ENCODE measurements at places on chromosomes 6 and 20.

DNA sequence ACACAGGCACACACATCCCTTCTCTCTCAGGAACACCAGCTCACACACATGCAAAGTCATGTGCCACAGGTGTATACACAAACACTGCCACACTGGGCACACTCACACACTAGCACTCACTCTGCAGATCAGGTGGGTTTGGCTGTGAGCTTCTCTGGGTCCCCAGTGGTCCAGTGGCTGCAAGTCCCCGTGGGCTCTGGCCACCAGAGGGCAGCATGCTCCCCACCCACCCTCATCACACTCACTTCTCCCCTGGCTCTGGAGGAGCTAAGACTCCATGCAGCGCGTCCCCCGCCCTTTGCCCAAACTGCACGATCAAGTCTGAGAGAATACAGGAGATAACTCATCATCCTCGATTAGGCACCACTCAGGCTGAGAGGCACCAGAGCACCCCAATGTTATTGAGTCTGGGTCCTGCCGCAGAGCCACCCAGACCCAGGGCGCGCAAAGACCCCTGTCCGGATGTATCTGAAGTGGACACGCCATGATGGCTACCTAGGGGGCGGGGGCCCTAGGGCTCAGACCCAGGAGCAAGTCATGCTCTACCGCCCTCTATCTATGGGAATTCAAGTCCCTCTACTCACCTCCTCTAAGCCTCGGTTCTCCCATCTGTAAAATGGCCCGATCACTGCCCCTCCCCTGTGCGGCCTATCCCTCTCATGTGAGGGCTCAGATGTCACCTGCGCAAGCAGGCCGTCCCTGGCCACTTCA, 90.5 kb downstream of the GRM4 start:
- peak; percentile 11 for DNase-seq

- no peak for DNase-seq
These were observed 81.2 kb downstream of the SLC23A2 start for GRCh38 chr20:4920131-4920530.

GRCh38 chr6:133610227-133610840, 278.6 kb upstream of the TCF21 start:
- DNase-seq: no peak

- no peak for DNase-seq
These were observed 88.1 kb downstream of the PRSS35 start for GRCh38 chr6:83600459-83600858.

GRCh38 chr6:137973201-137973600, 106.1 kb downstream of the TNFAIP3 start:
- no peak for DNase-seq

GRCh38 chr6:80488190-80488589, 381.7 kb downstream of the BCKDHB start:
- no peak for DNase-seq

DNA sequence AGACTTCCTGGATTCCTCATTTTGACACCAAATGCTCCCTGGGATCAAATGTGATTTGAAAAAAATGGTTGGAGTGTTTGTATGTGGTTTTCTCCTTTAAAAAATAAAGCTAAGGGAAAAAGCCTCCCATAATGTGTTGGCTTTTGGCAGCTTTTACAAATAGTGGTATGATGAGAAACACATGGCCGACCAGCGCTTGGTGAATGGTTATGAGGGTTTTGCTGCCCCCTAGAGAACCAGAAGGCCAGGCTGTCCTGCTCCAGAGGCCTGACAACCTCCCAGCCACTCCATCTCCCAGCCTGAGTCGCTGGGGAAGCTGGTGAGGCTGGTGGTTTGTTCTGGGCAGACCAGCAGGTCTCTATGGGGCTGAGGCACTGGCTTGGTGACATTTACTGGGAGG, 69.3 kb downstream of the CLIC5 start:
- DNase-seq: peak; percentile 78

- DNase-seq: peak; percentile 50
These were observed 2.0 kb downstream of the DOK5 start for GRCh38 chr20:54477191-54477955.

- DNase-seq: no peak
These were observed 8.6 kb downstream of the MAP3K5 start for GRCh38 chr6:136783495-136784270.

DNA sequence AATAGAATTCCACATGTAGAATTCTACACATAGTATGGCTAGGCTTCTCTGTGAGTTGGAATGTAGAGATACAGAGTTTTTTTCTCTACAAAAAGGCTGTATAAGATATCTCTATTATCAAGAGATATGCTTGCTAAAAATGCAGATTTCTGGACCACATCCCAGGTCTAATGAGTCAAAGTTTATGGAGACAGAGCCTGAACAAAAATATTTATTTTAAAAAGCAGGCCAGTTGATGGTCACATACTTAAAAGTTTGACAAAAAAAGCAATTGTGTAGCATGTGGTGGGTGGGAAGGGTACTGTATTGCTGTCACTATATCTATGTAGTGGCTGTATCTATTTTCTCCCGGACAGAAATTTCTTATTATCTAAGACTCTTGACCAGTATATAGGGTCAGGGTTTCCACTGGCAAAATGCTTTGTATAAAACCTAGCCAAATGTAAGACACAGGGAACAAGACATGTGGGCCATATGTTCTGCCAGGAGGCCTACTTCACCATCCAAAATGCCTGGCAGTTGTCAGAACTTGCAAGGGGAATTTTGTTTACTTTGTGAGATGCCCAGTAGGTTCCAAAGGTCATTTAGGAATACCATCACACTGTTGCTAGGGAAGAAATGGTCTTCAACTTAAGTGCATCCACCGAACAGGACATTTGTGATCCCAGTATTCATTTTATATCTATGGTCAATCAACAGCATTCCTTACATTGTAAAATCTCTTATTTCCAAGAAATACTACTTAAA, 60.6 kb downstream of the SHPRH start:
- no peak for DNase-seq
